ENCODE measurements at places on chromosomes 16 and 17. TPM values are rescaled to one million over a fixed set of nuclear protein-coding genes. Genes with fewer than 3 reads are reported as not detected.

GRCh38 chr17:73255671-73256181 is 6.0 kb downstream of the CPSF4L start:
- DNase-seq, result peak; percentile 86

DNA sequence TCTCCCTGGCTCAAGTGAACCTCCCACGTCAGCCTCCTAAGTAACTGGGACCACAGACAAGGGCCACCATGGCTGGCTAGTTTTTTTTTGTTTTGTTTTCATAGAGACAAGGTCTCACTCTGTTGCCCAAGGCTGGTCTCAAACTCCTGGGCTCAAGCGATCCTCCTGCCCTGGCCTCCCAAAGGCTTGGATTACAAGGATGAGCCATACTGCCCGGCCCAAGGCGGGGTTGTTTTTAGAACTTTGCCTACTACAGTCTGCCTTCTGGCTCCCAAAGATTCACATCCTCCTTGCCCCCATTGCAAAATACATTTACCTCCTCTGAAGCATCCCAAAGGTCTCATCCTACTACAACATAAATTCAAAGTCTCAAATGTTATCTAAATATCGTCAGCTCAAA is 49.5 kb upstream of the PHOSPHO1 start:
- DNase-seq, result no peak

- DNase-seq, result no peak
Observed at GRCh38 chr17:52149626-52150025, 8.9 kb downstream of the CA10 start.

GRCh38 chr16:68190736-68191510 is 45.0 kb downstream of the ESRP2 start:
- no peak for DNase-seq

GRCh38 chr16:47198180-47198575 is 54.4 kb upstream of the NETO2 start:
- DNase-seq, result no peak

DNA sequence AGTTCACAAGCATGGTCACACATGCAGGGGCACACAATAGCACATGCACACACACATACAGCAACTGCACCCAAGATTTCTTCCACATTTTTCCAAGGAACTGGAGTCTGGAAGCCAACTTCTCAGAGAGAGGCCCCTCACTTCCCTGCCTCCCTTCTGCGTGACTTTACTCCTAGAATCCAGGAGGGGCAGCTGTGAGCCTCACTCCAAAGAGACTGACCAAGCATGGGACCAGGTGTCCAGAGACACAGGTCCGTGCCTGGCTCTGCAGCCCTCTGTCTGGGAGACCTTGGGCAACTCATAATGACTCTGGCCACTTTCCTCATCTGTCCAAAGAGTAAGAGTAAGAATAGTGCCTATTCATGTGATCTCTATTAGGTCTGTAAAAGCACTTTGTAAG is 104.7 kb upstream of the TMEM132E start:
- peak; percentile 25 for DNase-seq

DNA sequence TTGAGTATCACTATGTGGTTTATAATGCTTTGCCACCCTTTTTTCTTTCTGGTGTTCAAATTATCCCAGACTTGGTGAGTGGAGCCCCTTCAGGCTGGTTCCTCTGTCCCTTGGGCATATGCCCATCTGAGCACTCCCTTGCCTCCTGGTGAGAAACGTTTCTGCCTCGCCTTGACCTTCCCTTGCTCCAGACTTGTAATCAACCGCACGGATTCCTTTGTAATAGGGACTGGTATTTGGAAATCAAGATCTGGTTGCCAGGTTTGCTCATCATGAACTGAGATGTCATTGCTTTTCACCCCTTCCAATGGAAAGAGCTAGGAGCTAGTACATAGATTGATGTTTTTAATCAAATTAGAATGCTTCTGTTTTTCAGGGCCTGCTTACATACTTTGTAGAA is 43.7 kb downstream of the SEC14L1 start:
- no peak for DNase-seq

GRCh38 chr16:80023865-80024264 is 423.3 kb upstream of the MAF start:
- DNase-seq, result no peak

- DNase-seq, result no peak
Observed at GRCh38 chr16:7408700-7409365, 76.2 kb downstream of the RBFOX1 start.

SMPD3 gene
- 0.29 TPM for total RNA-seq

KRTAP9-4 gene
- not detected for total RNA-seq

RGS11 gene
- 35.2 TPM for total RNA-seq
